Stimulated activated CD4-positive, alpha-beta T cell treated with anti-CD3 and anti-CD28 coated beads, TNF-alpha, amount 100 ng/mL, for 1 hour (primary cell): ENCODE measurements at places on chromosomes 11 and 22.

DNA sequence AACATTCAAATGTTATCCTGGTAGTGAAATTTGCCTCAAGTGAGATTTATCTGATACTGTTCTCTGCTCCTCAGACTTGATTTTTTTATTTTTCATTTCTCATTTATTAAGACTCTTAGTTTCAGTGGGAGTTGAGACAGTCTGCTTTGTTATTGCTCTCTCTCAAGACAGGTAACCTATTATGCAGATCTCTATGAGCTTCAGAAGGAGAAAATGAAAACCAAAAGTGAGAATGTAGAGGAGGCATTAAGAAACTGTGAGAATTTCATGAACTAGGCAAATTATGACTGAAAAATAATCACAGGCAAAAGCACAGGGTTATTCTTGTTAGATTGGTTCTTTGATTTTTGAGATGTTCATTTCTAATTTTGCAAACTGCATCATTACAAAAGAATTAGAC lies 290.0 kb upstream of the CHORDC1 start:
- no peak for DNase-seq

DNA sequence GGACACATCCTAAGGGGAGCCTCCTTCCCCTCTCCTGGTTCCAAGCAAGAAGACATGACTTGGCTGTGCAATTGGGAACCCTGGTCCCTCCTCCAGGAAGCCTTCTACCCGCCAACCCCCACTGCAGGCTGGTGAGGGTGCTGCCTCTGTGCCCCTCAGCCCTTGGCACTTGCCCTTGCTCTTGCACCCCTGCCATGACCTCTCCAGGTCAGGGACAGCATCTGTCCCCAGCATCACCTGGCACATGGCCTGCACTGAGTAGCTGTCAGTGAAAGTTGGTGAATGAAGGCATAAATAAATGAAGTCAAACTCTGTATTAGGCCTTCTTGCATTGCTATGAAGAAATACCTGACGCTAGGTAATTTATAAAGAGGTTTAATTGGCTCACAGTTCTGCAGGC lies 1.9 kb upstream of the GTSE1 start:
- DNase-seq = no peak

DNA sequence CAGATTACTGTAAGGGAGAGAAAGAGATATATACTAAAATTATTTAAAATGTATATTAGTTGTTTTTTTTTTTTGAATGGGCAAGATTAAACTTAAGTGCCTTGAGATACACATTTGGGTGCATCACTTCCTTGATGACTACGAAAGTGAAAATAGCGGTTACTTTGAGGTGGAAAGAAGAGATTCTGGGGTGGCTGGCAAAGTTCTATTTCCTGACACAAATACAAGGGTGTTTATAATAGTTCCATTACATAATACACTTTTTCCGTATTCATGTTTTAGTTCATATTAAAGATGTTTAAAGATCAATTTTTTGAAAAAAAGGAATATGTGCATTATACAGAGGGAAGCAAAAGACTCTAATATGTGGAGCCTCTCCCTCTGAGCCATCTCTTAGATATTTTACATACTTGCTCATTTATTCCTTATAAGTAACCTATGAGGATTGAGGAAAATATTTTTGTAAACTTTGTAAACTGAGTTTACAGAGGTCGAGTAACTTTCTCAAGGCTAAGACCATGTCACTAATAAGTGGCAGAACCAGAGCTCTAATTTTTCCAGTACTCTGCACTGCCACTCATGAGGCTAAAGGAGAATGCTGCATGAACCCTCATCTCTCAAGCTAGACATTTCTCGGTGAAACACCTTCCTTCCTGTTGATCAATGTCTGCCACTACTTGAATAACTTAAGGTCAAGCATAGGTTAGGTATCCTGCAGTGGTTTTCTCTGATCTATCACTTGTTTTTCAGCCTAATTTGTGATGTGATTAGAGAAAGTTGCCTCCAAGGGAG lies 58.6 kb downstream of the DDIAS start:
- DNase-seq = no peak

GRCh38 chr11:1304380-1304779 lies 5.1 kb downstream of the TOLLIP start:
- no peak for DNase-seq

GRCh38 chr11:2201542-2201941 lies 29.9 kb upstream of the TH start:
- no peak for DNase-seq

DNA sequence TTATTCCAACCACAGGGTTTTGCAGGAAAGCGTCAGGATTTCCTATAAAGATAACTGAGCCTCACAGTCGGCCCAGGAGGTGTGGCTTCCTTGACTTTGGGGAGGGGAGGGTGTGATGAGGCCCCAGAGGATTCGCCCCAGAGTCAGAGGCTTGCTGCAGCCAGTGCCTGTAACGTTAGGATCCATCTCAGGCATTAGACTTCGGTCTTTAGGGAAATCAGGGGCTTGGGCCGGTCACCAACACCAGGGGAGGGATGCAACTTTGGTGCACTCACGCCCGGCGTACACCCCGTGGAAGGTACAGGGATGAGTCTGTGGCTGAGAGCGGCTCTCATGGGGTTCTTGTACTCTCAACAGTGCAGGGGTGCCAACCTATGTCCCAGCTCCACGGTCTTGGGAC lies 5.7 kb upstream of the ANO1 start:
- no peak for DNase-seq

- no peak for DNase-seq
These were observed 7.4 kb upstream of the CREBZF start for GRCh38 chr11:85672105-85672902.

- no peak for DNase-seq
These were observed 402.2 kb downstream of the AASDHPPT start for GRCh38 chr11:106479646-106480045.

DNA sequence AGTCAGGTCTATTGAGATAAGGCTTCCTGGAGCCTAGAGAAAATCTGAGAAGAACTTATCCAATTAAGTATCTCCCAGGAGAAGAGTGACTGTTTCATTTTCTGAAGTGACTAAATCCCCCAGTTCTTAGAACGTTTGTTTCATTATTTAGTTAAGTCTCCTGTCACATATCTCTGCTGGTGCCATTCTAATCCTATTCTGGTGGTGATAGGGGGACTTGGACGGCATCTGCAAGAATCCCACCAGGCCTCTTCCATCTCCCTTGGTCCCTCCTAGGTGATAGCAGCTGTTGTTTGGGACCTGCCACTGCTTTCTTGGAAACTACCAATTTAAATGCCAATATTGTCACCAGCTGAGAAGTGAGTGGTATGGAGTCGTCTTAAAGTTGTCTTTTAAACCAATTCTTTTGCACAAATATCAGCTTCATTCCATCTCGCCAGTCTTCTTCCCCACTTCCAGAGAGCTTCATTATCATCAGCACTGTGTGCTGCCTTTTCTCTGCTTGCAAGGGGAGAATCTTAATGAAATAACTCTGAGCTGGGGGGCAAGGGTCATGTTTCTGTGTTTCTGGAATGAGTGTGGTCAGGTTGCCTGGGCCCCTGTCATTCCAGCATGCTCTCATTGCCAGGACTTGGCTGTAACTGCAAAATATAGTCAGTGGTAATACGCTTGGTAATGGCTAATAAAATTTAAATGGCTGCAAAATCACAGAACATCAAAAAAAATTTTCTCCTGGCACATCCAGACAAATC lies 104.8 kb downstream of the LDLRAD3 start:
- no peak for DNase-seq

- no peak for DNase-seq
These were observed 214.2 kb downstream of the LARGE1 start for GRCh38 chr22:33706100-33706499.

DNA sequence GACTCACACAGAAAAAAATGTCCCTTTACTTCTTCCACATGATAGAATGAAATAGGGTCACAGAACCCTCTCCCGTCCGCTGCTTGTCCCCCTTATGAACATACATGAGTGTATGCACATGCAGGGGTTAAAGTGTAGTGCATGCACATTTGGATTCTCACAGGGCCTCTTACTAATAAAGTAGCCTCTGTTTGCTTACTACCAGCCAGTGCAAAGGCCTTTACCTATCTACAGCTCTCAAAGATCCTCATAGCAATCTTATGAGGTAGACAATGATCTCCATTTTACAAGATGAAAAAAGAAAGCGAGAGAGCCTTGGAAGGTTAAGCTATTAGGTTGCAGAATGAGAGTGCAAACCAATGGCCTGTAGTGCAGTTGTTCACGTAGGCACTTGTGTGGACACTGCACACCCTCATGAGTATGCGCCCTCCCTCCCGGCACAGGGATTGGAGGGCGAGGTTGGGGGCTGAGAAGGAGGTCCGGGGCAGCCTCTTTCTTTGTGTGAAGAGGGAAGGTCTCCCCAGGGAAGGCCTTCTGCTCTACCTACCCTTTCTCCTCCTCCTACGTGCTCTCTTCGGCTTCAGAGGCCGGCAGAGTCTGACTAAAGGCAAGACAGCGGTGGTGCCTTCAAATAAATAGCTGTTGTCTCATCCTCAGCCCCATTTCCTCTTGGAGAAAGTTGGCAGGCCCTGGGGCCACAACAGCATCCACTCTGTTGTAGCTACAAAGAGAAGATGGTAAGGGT lies 91.3 kb downstream of the CEP164 start:
- no peak for DNase-seq

- peak; percentile 30 for DNase-seq
These were observed 9.4 kb downstream of the PGM2L1 start for GRCh38 chr11:74388678-74389327.

DNA sequence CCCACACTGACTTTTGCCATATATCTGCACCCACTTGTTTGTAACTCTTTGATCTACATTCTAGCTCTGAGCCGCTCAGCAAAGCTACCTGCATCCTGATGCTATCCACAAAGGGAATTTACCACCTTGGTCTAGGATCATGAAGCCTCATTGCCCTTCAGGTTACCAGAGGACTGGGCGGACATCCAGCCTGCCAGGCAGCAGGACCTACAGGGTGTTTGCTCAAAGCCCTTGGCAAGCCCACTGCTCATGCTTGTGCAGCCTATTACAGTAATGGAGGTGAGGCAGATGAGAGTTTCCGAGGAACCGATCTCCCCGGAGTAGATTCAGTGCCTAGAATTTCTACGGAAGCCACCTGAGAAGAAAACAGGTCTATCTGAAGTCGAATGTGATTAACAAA lies 417.2 kb downstream of the OPCML start:
- no peak for DNase-seq

- peak; percentile 43 for DNase-seq
These were observed 7.2 kb downstream of the AHNAK start for GRCh38 chr11:62539238-62539925.

GRCh38 chr22:35685731-35686130 lies 31.9 kb upstream of the APOL5 start:
- no peak for DNase-seq

DNA sequence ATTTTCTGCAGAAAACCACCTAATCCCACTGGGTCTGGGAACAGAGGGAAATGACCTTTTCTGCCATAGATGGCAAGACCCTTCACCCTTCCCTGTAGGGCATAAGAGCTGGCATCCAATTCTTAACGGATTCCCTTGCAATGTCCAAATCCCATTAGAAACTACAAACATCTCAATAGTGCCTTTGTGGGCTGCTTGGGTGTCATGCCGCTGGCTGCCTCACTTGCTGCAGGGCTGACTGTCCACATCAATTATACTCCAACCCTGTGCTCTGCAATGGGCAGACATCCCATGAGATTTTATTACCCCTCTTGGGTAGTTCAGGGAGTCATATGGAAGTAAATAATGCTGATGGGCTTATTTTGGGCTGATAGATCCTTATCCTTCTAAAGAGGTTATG lies 7.3 kb downstream of the GRAP2 start:
- DNase-seq = no peak

DNA sequence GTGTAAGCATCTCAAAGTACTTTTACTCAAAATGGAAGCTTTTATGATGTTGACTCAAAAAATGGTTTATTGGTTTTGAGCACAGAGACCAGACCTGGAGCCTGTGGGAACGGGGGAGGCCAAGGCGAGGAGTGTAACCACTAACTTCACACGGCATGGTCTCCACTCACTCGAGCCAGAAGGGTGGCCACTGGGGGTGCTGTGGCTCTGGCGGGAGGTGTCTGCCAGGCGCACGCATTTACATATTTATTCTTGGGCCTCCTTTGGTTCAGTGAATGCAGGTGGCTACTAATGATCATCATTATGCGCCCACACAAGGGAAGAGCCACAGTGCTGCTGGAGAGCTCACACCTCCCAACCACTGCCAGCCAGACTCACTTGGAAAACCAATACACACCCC lies 64.6 kb downstream of the FLRT1 start:
- DNase-seq = no peak

- no peak for DNase-seq
These were observed 49.2 kb upstream of the EMID1 start for GRCh38 chr22:29156507-29156906.

DNA sequence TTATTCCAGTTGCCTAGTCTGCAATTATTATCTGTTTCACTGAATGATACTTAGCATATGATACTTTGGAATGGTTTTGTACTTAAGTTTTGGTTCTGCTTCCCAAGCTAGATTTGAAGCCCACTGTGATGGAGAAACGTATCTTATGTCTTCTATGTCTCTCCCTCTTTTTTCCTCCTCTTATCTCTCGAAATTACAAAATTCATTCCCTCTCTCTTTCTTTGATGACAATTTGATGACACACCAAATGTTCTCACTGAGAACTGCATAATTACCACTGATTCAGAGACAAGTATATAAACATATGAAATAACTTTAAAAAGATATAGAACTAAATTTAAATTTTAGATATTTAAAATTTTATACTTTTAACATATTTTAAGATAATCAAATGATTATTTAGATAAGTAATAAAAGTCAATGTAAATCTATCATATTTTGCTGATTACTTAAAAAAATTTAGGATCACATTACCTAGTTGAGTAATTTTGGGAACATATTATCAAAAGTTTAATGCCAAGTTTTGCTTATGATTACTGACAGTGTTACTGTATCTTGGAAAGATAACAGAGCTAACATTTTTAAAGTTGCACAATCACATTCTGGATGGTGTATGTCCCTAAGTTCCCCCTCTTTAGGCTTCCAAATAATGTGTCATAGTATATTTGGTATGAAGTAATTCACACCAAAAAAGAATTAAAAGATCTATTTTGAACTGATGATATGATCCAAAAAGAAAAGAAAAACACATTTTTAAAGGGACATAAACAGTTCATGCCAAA lies 255.3 kb downstream of the SBF2 start:
- no peak for DNase-seq

DNA sequence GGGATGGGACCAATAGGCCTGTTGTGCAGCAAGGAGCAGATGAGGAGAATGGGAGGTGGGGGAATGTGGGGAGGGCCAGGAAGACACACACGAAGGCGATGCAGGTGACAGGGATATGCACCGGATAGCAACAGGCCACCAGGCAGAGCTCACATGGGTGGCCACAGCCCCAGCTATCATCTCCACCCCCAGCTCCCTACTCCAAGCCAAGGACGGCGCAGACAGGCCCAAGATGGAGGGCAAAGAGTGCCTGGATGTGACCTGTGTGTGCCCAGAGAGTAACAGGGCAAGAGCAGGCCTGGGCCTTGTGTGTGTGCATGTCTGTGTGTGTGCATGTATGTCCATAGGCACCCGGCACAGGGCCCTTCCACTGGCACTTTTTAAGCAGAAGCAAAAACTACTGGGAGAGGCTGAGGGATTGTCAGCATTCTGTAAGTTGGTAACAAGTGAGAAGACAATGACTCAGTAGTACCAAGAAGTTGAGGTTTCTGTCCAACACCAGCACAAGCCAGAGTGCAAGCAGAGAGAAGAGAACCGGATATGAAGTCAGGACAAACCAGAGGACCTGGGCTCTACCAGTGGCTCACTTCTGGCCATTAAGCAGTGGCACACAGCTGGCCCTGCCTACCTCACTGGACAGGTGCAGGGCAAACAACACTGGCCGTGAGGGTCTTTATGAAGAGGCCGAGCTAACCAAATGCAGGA lies 36.4 kb downstream of the NRXN2 start:
- no peak for DNase-seq
